NCI-H1930 (cell line): ENCODE measurements at places on chromosomes 3 and 15.

DNA sequence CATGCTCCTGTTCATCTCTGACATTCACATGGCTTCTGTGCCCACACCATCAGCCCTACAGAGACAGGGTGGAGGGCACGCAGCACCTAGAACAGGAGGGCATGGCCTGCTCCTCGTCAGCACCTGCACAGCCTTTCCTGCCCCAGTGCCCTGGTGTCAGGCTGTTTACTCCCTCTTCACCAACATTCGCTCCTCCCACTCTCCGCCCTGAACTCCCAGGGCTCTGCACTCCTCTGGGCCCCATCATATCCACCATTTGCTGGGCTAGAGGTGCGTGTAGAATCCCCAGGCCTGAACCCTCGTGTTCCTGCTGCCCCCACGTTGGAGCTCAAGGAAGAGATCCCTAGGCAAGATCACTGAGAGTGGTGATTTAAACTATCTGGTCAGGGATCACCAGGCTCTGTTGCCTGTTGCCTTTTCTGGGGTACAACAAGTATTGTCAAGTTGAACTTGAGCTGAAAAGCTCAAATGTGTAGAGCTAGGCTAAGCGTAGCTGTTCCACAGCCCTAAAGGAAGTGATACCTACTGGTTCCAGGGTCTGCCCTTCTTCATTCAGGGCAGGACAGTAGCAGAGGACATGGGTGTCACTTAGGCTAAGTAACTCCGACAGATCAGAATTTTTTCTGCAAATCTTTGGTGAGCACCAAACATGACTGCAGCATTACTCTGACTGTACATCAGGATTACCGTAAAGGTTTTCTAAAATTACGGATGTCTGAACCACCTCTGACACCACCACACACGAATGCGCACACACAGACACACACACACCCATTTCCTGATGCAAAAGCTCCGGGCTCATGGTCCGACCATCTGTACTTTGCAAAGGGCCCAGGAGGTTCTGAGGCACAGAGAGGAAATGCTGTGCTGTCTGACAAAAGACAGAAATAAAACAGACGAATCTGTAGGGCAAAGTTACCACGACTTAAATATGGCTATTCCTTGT is 43.7 kb upstream of the GNB5 start:
- DNase-seq: no peak

DNA sequence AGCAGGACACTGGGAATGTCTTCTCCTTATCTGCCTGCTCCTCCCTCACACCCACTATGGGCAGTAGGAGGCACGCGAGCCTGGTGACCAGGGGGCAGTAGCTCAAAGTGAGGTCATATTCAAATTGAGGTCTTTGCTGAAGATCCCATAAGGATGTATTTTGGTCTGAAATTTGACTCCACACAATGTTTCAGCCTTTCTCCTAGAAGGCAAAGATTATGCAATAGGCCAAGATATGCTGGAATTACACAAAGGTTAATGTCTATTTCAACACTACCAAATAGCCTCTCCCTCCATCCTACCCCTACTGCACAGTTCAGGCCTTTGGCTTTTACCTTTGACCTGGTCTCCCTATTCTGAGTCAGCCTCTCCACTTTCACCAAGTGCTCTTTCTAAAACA is 203.0 kb downstream of the TIGIT start:
- DNase-seq: no peak

- no peak for DNase-seq
These were observed 254.4 kb upstream of the ZPLD1 start for GRCh38 chr3:102180280-102180931.

- DNase-seq: no peak
These were observed 319 bp upstream of the TP63 start for GRCh38 chr3:189630767-189631372.

DNA sequence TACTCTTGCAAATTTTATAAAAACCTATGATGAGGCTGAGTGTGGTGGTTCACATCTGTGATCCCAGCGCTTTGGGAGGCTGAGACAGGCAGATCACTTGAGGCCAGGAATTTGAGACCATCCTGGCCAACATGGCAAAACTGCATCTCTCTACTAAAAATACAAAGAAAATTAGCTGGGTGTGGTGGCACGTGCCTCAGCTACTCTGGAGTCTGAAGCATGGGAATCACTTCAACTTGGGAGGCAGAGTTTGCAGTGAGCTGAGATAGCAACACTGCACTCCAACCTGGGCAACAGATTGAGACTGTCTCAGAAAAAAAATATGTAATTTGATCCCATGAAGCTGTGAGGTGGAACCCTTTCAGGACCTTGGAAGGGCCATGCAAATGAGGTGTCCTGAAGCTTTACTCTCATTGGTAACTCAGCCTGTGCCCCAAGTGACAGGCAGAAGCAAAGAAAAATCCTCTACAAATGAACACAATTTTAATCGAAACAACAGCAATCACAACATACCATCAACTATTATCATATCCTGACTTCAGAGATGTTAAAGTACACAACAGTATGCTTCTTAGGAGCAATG is 84.6 kb upstream of the CDV3 start:
- DNase-seq: no peak

DNA sequence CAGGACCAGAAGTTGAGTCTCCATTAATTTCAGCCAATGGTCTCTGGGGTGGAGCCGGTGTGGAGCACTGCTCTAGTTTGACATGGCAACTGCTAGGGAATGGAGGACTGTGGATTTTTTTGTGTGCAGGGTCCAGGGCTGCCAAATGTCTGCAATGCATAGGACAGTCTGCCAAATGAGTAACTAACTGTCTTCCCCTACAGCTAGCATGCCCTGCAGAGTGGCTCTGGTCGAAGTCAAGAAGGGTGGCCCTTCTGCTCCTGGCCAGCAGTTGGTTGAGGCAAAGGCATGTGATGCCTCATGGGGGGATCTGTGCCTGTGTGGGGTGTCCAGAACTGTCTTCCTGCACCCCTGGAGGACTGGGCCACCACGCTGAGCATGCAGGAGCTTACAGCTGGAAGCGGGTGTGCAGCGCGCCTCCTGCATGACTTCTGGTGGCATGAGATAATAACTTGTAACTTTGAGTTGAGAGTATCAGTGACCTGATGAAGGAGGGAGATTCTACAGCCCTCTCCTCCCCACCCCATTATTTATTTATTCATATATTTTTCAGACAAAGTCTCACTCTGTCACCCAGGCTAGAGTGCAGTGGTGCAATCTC is 4.6 kb downstream of the TPRA1 start:
- DNase-seq: no peak

GRCh38 chr15:35198197-35198596 is 113.1 kb upstream of the NANOGP8 start:
- DNase-seq: no peak

DNA sequence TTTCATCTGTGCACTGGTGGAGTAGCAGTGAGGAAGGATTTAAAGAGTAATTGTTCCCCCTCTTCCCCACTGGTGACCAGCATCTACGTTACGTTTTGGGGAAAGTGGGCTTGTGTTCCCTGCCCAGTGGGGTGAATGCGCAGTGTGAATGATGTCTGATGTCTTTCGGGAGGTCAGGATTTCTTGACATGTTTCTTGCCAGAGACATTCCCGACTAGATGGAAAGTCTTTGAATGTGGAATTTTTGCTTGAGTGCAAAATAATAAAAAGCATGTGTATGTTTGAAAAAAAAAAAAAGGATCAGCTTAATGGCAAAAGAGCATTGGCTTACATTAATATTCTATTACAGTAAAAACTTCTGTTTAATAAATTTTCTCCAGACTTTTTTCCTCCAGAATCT is 632.2 kb downstream of the FOXP1 start:
- no peak for DNase-seq

- peak; percentile 16 for DNase-seq
These were observed 6.6 kb upstream of the RAB11A start for GRCh38 chr15:65862682-65863081.

DNA sequence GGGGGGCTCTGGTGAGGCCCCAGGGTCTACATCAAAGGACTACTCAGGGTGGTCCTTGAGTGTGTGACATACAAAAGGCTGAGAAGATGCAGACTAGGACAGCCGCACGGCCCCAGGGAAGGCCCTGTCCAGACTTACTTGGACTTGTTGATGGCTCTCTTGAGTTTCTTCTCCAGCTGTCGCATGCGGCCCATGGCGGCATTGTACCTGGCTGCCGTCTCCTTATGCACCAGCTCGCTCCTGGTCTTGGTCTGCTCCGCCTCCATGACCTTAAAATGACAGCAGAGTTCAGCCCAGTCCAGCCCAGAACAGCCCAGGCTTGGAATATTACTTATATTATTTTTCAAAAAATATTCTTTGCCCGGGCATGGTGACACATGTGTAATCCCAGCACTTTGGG is 56.0 kb downstream of the CAPN7 start:
- DNase-seq: no peak

- DNase-seq: no peak
These were observed 16.7 kb upstream of the GABRA5 start for GRCh38 chr15:26850161-26850560.

GRCh38 chr3:113000691-113001090 is 9.9 kb downstream of the GTPBP8 start:
- no peak for DNase-seq

DNA sequence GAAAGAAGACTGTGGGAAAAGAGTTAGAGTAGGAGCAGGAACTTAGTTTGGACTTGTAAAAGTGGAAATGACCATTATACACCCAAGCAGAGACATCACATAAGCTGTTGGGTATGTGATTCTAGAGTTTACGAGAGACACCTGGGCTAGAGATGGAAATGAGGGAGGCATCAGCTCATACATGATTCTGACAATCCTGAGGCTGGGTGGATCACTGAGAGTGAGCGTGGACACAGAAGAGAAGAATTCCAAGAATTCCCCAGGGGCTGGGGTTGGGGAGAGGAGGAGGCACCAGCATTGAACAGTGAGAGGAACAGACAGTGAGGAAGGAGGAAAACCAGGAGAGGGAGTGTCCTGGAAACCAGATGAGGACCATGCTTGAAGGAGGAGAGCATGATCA is 113.5 kb downstream of the KCNAB1 start:
- no peak for DNase-seq
